ENCODE measurements at places on chromosomes 16 and 17.

DNA sequence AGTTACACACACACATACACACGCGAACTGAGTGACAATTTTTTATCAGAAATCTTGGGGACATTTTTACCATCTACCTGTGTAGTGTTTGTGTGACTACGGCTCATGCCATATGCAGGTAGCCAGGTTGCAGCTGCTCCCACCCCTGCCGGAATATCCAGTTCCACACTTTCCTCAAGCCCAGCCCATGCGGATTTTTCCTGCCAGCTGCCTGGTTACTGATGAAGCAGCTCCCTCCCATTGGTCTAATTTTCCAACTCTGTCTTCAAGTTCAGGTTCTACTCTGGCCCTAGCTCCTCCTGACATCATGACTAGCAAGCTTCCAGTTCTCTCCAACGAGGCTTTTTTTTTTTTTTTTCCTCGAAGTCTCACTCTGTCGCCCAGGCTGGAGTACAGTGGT lies 4.8 kb downstream of the GSG1L2 start:
- no peak for DNase-seq

GRCh38 chr16:65725156-65725845 lies 603.4 kb upstream of the CDH11 start:
- peak; percentile 43 for DNase-seq

- DNase-seq, result no peak
Measured at GRCh38 chr16:27232061-27232900, 29.0 kb downstream of the KDM8 start.

DNA sequence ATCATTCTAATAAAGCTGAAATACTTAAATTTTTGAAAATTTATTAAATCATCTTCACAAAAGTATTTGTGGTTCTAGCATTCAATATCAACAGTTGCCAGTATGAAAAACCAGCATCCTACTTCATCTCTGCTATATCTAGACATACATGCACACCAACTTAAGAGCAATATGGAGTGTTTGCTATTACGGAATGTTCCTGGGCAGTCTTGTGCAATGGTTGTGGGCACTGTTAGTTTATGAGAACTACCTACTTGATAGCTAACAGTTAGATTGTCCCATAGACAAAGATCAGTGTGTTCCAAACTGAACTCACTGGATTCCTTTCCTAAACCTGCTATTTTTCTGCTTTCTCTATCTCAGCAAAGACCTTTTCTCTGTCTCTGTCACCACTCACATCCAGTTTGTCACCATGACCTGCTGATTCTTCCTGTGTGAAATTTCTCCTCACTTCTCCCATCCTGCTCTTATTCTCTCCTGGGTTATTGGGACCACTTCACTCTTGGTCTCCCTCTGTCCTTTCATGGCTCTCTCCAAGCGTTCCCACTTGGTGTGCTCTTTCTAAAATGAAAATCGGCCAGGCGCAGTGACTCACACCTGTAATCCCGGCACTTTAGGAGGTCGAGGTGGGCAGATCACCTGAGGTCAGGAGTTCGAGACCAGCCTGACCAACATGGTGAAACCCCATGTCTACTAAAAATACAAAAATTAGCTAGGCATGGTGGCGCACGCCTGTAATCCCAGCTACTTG lies 27.7 kb downstream of the CNTROB start:
- no peak for DNase-seq

- DNase-seq, result no peak
Measured at GRCh38 chr16:4826526-4826925, 20.6 kb downstream of the GLYR1 start.

DNA sequence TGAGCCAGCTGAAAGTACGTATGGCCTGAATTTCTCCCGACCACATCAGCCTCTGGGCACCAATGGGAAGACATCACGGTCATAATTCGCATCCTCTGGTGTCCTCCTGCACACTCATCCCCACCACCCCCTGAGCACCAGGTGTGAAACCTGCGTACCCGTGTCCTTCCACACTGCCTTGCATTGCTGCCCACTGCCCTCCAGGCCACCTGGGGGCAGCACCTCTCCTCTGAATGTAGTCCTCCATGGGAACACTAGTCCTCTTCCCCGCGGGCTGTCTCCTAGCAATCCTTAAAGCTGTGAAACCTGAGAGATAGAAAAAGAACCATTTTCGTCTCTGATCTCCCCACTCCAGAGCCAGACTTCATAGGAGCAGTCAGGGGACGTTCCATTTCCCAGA lies 125.5 kb downstream of the ZNF18 start:
- DNase-seq, result no peak

DNA sequence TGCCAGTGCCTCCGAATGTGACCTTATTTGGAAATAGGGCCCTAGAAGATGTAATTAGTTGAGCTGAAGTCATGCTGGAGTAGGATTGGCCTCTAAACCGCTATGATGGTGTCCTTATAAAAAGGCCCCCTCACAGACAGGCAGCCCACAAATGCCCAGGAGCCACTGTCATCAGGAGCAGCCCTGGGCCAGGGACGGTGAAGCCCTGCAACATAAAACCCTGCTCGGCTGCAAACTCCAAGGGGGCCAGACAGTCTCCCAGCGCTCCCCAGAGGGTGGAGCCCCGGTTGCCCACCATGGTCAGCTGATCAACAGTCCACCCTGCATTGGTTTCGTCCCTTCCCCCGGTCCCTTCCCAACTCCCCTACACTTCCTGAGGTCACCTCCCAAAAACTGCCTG lies 351.7 kb downstream of the FOXL1 start:
- DNase-seq, result peak; percentile 29

DNA sequence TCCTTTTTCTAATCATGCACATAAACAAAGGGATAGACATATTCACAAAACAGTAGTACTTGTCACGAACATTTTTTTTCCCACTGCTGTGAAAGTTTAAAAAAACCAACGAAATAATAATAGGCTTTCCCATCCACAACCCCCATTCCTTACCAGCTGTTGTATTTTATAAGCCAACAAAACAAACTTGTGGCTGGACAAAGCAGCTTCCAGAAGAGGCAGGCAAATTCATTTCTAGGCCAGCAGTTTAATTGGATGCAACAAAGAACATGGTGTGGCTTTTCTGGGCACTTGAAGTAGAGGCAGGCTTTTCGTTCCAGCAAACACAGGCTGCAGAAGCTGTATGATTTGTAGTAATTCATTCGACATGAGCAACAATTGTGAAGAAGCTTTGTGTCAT lies 56.0 kb upstream of the FAM20A start:
- no peak for DNase-seq

- peak; percentile 42 for DNase-seq
Measured at GRCh38 chr17:751269-752001, 629 bp downstream of the GEMIN4 start.

GRCh38 chr16:66238696-66239095 lies 127.8 kb upstream of the CDH5 start:
- DNase-seq, result peak; percentile 49

GRCh38 chr17:66620528-66620927 lies 214.4 kb upstream of the CACNG5 start:
- DNase-seq, result peak; percentile 31

GRCh38 chr17:40915721-40916256 lies 21.7 kb downstream of the KRT23 start:
- DNase-seq, result peak; percentile 75

GRCh38 chr16:54207837-54208236 lies 78.8 kb downstream of the IRX3 start:
- no peak for DNase-seq

GRCh38 chr16:19520861-19521331 lies 1.0 kb downstream of the GDE1 start:
- DNase-seq, result no peak

GRCh38 chr17:45841883-45842525 lies 2.7 kb upstream of the SPPL2C start:
- no peak for DNase-seq

DNA sequence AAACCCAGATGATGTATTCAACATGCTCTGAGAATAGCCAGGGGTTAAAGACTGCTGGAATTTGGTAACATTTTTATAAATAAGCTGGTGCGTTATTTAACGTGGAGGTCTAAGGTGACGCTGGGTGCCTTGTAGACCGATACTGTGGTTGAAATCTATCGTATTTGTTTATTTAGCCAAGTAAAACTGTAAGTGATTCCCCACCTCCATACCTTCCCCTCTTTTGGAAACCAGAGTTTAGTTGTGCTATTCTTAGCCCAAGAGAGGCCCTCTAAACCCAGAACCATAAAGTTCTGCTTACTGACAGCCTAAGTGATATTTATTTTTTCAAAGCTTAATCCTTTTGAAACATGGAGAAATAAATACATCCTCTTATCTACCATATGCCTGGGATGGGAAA lies 744.5 kb downstream of the WWOX start:
- DNase-seq, result no peak

DNA sequence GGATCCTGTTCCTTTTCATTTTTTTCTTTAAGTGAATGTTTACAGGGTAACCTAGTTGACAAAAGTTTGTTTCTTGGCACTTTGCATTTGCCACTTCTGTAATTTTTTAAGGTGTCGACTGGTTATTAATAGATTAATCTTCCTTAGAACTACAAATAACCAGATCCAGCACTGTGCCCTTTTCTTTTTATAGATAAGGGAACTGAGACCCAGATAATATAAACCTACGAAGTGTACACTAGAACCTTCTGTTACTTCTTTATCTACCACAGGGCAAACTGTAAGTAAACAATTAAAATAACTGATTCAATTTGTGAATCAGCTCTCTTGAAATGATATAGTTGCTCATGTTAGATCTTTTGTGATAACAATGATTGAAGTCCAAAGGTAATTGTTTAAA lies 55.4 kb downstream of the NLK start:
- DNase-seq, result no peak

DNA sequence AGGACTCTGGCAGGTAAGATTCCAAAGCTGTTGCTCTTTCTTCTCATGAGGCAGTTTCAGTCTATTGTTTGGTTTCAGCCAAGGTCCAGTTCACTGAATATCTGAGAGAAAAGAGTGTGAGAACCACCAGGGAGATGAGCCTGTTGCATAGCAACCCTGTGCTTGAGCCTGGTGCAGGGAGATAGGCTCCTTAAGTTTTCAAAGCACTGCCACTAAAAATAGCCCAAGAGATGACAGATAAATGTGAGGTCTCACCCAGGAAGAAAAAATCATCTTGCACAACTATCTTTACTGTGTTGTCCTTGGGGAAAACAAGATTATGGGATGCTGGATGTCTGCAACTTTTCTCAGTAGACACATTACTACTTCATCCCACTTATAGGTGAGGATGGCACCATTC lies 26.2 kb upstream of the NUDT7 start:
- no peak for DNase-seq

DNA sequence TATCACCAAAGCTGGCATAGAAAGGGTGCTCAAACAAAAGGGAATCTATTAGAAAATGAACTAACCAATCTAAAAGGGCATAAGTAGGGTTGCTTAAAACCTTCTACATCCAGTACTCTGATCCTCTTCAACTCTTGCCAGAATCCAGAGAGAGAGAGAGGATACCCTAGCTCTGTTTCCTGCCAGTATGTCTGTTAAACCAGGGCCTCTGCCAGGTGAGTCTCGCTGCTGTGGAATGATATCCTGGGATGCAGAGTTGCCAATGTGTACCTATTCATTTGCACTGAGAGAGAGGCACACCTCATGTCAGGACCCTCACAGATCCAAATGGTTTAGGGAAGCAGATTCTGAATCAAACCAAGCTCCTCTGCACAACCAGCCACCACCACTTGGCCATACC lies 79.8 kb upstream of the DYNLRB2 start:
- no peak for DNase-seq

DNA sequence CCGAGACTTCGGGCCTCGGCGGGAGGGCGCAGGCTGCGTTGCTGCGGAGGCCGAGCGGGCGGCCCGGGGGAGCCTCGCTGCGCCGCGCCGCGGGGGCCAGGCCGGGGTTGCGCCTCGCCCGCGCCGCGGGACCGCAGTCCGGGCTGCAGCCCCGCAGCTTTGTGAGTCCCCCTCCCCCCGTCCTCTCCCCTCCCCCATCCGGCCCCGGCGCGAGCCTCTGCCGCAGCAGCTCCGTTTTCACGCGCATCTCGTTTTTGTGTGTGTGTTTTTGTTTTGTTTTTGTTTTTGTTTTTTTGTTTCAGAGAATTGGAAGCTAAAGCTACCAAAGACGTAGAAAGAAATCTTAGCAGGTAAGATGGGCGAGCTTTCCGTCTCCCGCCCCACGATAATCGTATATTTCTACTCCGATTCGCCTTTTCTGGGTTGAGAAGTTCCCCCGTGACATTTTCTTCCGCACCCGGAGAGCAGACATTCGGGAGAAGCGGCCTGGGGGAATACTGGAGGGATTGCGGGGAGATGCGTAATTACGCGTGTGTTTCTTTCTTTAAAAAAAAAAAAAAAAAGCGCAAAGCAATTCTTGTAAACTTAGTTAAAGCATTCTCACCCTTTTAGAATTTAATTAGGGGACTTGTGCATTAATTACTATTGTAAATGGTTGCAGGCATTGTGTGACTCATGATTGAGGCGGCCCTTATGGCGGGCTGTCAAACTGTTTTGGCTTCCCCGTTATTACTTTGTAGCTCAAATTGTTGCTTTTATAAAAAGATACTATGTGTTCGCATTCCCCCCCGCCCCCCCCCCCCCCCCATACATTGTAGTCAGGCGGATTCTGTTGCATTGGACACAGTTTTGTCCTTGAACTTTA lies 732 bp downstream of the TNRC6A start:
- peak; percentile 32 for DNase-seq

- no peak for DNase-seq
Measured at GRCh38 chr16:29868396-29869009, 5.5 kb upstream of the CDIPT start.

DNA sequence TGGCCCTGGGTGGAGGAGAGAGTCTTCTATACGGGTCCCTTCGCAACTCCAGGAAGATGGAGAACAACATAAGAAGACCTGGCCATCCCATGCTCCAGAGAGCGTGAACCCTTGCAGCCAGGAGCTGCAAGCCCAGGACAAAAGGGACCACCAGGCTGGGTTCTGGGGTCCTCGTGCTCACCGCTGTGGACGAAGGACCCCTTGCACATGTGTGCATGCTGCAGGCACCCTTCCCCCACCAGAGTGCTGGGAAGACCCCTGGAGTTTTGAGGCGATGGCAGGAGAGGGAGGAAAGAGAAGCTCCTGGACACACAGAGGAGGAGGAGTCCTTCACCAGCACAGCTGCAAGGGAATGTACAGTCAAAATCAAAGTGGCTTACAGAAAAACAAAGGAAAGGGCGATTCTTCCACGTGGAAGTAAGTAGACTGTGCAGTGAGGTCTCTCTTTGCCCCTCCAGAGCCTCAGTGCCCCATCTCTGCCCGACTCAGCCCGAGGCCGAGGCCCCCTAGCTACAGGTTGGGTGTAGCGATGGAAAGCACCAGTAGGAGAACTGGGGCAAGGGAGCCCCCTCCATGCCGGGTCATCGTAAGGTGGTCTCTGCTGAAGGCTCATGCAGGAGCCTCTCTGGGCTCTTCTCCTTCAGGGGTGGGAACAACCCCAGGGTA lies 51.3 kb downstream of the PIMREG start:
- DNase-seq, result no peak

GRCh38 chr17:33038740-33039139 lies 47.1 kb downstream of the SPACA3 start:
- peak; percentile 42 for DNase-seq

DNA sequence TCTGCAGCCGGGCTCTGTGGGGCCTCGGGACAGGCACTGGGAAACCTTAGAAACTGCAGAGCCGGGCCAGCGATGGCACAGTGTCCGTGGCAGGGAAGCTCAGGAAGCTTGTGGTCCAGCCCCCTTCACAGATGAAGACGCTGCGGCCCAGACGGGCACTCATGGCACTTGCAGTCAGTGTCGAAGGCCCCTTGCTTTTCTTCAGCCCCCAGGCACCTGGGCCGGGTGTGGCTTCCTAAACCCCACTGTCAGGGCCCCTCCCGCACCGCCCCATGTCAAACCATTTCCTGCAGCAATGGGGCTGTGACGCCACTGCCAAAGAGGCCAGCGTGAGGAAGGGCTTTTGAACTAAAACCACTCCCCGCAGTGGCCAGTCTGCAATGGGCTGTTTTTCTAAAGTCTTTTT lies 164.0 kb downstream of the LAT start:
- no peak for DNase-seq

- no peak for DNase-seq
Measured at GRCh38 chr17:76956846-76957540, 88.8 kb downstream of the MGAT5B start.
